Endothelial cell (in vitro differentiated cells): ENCODE measurements at places on chromosomes 1 and 21.

DNA sequence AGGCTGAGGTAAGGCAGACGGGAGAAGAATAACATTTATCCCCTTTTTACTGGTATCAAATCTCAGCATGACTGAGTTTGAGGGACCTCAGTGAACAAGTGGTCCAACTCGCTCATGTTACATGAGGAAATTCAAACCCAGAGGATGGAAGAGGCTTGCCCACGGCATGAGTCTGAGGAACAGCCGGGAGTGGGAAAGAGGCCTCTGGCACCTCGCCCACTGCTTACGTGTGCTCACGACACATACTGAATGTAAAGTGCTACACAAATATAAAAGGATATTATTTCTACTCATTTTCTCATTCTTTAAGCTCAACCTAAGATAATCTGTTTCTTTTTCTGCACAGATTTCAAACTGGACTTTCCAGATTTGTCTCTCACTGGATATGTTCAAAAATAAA, 14.7 kb downstream of the BEND5 start:
- no peak for DNase-seq

- no peak for DNase-seq
Observed at GRCh38 chr1:104636581-104636980, 886.9 kb downstream of the AMY1C start.

GRCh38 chr1:221631556-221631955, 110.3 kb downstream of the DUSP10 start:
- no peak for DNase-seq

DNA sequence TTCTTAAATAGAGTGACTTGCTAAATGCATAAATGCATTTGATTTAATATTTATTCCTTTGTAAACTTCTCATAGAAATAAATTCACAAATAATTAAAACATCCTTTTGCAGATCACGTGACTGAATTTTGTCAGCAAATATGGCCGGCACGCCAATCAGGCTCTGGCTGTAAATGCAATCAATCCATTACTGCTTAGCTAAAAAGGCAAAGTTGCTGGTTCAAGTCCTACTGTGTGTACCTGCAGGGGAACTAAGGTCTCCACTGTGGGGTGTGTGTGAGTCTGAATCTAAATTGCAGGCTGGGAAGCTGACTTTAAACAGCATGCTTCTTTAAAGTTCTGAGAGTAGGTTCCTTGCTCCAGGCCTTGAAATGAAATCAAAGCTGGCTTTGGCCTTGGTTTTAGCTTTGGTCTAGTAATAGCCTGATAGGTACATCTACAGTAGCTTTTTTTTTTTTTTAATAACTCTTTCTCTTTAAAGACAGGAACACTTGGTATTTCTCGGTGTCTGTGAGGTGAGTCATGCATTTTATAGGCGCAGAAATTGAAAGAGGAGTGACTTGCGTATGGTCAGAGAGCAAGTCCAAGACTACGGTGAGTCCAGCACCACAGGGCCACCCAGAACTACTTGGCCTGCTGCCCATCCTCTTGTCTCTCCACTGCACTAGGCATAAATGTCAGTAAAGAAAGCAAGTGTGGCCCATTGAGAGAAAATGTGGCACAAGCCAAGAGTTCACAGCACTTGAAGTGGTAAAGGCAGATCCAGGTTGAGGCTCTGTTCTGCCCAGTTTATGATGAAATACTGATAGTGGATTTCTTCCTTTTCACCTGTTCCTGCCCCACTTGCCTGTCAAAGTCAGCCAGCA, 36.2 kb upstream of the LYST start:
- DNase-seq: no peak

- DNase-seq: no peak
Observed at GRCh38 chr1:202023001-202023433, 12.6 kb downstream of the ELF3 start.

DNA sequence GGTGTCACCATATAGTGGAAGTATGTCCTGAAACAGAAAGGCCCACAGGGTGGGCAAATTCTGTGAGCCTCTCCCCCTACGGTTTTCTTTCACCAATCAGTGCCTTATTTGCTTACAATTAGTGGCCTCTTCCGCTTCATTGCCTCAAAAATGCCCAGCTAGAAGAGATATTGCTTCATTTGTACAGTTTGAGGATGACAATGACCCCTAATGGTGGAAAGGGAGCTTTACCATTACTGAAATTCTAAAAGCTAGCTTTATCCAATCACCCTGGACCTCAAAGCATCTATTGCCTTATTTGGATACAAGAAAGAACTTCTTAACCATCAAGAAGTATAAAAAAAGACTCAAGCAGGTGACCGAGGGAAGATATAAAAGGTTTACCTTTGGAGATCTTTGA, 49.6 kb downstream of the LRRC71 start:
- no peak for DNase-seq

GRCh38 chr1:38175121-38175520, 128.5 kb upstream of the POU3F1 start:
- no peak for DNase-seq

DNA sequence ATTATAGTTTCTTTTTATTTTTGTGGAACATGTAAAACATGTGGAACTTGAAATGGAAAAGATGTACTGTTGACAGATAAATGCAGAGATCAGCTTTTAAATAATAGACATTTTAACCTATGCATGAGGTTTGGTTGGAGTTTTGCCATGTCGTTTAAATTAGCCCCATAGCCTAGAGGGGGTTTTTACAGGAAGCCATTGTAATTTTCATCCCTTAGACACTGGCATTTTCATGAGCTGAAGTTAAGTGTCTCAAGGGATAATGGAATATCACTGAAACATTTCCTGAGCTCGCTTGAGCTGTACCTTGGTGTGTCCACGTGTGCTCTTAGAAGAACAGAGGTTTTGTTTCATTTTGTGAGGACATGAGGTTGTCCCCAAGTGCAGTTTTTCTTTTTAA, 54.2 kb downstream of the HMCN1 start:
- no peak for DNase-seq

DNA sequence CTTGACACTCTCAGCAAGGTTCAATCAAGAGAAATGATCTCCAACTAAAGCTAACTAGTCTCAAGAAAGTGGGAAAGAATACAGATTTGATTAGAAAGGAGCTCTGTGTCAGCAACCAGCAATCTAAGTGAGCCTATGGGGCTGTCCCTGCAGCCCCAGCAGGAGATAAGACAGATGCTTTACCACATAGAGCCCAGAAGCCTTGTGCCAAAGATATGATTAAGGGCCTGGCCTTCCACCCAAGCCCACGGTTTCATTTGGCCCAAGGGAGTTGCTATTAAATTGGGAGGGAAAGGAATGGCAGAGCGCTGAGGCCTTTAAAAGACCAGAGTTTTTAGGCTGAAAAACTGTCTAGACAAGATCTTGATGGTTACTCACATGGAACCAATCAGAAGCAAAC, 74.8 kb downstream of the HLCS start:
- no peak for DNase-seq

DNA sequence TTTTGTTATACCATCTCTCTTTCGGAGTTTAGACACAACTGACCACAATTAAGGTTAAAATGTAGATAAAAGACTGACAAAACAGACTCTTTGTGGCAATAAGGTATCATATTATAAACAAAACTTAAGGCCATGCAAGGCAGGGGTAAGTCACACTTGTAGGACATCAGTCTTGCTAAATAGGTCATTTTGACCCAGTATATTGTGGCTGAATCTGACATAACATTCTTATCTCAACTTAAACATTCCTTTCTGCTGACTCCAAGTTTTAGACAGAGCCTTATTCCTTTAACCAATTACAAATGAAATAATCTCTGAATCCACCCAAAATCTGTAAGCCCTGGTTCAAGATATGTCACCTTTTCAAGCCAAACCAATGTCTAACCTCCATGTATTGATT, 733.4 kb upstream of the B3GALT2 start:
- no peak for DNase-seq

DNA sequence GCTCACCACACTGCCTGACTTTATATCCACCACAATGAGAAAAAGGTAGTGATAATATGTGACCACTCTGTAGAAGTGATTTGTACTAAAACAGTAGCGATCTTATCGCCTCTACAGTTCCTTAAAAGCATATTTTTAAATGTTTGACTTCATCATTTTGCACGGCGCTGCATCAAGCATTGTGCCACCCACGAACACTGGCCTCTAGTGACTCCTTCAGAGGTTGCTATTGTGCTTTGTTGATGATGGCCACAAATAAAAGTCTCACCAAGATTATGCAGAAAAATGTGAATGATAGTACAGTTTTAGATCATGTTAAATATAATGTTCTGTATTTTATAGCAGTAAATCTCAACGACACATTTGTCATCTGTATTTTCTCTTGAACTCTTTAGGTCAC, 186.5 kb upstream of the NCAM2 start:
- DNase-seq: no peak

- no peak for DNase-seq
Observed at GRCh38 chr1:153578936-153579335, 13.3 kb upstream of the S100A2 start.

- DNase-seq: no peak
Observed at GRCh38 chr1:232327899-232328298, 302.0 kb downstream of the SIPA1L2 start.

DNA sequence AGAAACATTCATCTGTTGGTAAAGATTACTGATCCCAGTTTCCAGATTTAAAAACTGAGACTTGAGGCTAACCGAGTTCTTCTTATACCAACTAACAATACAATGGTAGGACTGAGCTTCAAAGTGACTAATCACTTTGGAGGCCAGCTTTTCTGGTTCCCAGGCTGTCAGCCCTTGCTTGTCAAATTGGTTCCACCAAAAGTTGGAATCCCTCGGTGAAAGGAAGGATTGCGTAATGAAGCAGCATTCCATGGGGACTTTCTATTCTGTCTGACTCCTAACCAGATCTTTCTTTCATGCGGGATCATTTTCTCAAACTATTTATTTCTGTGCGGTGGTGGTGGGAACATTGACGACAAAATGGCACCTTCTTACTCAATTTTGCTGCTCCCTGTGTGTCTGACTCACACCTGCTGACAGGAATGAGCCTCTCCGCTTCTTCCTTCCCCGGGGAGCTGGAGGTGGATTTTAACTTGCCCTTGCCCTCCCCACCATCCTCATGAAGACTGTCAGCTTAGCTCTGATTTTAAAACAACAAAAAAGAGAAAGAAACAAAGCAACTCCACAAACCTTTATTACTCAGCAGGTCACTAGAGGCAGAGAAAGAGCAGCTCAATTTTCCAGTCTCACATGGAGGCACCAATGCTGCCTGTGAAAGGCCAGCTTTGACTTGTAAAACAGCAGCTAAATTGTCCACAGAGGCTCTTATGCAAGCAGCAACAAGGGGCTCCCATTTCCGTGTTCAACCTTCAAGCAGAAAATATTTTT, 32.9 kb upstream of the RASAL2 start:
- no peak for DNase-seq

GRCh38 chr1:160741092-160741501, 2.0 kb downstream of the SLAMF7 start:
- no peak for DNase-seq

DNA sequence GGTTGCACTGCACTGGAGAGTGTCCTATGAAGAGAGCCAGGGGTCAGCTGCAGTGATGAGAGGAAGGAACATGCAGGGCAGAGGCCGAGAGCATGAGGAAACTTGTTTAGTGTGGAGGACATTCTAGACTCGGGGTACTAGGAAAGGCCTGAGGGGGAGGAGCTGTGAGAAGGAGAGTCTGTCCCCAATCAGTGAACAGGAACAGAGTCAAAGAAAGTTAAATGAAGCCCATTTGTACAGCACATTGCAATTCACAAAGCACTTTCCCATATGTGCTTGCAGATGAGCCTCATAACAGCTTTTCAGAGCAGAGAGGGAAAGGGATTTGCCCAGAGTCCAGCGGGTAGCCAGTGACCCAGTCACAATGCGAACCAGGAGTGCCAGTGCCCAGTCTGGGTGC, 83.4 kb downstream of the NAV1 start:
- DNase-seq: no peak

GRCh38 chr1:43773821-43774220, 66.5 kb downstream of the ST3GAL3 start:
- no peak for DNase-seq

- DNase-seq: no peak
Observed at GRCh38 chr1:48552903-48553606, 81.1 kb upstream of the SPATA6 start.

DNA sequence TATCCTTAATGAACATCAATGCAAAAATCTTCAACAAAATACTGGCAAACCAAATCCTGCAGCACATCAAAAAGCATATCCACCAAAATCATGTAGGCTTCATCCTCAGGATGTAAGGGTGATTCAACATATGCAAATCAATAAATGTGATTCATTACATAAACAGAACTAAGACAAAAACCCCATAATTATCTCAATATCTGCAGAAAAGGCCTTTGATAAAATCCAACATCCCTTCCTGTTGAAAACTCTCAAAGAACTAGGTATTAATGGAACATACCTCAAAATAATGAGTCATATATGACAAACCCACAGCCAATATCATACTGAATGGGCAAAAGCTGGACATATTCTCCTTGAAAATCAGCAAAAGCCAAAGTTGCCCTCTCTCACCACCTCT, 54.6 kb upstream of the DEPDC1 start:
- DNase-seq: no peak

GRCh38 chr1:182877842-182878241, 38.7 kb downstream of the DHX9 start:
- DNase-seq: no peak

DNA sequence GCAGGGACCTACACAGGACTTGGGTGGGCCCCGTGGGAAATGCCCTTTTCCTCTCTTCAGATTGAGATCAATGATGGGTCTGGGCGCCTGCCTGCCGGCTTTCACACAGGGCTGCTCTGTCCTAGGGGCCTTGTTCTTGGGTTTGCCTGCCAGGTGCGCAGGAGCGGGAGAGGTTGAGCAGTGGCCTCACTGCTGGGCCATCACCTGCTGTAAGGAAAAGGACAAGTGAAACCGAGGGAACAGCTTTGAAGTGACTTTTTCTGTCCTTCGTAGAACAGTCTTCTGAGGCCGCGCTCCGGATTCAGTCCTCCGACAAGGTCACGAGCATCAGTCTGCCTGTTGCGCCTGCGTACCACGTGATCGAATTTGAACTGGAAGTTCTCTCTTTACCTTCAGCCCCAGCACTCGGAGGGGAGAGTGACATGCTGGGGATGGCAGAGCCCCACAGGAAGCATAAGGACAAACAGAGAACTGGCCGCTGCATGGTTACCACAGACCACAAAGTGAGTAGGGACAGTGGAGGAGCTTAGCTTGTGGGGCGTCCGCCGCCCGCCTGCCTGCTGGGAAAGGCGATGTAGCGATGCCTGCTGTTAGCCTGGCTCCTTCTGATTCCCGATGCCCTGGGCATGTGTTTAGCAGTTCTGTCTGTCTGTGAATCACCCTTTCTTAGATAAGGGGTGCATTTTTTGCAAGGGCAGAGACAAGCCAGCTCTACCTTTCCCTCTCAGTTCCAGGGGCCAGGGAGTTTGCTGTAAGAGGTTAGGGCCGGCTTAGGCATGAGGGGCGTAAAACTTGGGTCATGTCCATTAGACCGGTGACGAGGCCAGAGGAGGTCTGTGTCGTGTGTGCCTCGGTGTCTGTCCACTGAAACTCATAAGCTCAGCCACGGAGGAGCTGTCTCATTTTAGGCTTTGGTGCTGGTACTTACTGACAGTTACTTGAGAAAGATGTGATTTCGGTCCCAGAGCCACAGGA, 19.5 kb upstream of the PWP2 start:
- no peak for DNase-seq

DNA sequence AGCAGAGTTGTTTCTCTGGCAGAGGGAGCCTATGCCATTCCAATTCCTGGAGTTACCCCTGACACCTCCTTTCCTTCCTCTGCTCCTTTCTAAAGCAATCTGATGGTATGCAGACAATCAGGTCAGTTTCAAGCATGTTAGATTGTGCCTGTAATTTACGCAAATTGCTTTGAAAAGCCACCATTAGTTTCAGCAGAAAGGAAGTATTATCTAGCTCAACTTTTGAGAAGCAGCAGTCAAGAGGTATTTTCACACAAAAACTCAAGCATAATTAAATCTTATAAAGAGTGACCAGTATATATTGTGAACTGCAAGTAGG, 2.2 kb downstream of the ERRFI1 start:
- no peak for DNase-seq
